ENCODE measurements at places on chromosomes 12 and 14.

- DNase-seq = no peak
Observed at GRCh38 chr14:67620217-67620785, 581 bp downstream of the ARG2 start.

GRCh38 chr12:51390891-51391282 is 319 bp downstream of the GALNT6 start:
- DNase-seq = no peak

DNA sequence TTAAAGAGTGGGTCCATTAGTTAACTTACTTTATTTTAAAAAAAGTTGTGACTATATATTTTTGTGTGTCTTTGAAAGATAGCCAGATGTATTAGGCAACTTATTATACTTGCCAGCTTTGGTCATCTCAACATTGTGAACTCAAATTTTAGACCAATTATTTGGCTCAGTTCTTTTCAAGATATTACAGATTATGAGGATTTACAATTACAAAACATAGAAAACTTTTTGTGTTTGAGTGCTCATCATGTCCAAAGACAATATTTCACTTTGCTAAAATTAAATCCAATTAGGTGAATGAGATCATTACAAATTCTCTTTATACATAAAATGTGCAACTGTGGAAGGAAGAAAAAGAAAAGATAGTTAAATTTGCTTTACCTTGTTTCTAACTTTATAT is 18.3 kb upstream of the PDE3A start:
- DNase-seq = no peak

GRCh38 chr12:22406627-22407026 is 72.1 kb upstream of the ST8SIA1 start:
- peak; percentile 34 for DNase-seq

DNA sequence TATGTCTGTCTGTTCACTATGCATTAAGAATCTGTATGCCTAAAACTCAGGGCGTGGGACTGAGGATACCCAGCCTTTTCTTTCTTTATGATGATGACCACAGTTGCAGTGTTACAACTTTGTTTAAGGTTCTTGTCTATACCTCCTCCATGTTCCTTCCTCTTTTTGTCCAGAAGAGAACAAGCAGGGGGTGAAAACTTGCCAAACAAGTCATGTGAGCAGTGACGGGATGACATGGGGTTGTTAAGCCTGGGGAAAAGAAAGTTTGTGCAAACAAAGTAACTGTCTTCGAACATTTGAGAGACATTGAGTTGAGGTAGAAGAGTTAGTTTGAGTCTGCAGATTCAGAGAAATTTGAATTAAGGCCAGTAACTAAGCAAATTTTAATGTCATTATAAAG is 505.5 kb downstream of the NPAS3 start:
- no peak for DNase-seq

DNA sequence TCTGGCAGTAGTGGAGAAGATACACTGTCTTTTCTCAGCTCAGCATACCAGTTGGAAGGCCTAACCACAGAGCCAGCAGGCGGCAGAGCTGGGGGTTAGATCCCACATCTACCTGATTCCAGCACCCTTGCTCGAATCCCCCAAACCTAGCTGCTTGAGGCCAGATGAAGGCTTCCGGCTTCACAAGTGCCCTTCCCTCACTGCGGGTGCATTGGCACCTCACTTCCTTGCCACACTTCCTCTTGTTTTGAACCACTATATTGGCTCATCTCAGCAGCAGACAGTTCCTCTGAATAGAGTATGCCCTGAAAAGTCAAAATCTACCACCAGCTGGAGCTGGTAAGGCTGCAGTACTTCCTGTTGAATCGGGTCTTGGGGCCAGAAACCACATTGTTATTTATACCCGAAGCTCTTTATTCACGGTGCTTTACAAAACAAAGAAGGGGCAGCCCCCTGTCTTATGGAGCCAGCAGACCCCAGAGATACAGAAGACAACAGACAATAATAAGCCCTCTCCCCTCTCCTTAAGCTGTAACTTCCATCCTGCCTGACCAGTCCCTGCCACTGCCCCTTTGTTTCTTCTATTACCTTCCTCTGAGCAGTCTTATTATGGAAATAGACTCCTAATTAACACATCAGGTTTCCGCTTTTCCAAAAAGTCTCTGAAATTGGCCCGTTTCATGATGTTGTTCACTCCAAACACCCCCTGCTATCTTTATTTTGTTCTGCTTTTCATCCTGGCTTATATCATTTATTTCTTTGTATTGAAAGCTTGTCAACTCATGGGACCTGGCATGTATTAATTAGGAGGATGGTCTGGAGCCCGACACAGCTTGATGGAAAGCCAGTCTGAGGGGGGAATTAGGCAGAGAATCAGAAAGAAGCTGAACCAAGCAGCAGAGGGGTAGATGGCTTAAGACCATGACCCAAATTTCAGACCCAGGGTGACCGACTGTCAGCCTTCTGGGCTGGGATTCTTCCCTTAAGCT is 233.5 kb downstream of the EFCAB11 start:
- DNase-seq = peak; percentile 77

- no peak for DNase-seq
Observed at GRCh38 chr12:113325916-113326315, 9.0 kb downstream of the SLC8B1 start.
